Hindlimb muscle (tissue), 1 donor: ENCODE measurements at places on chromosomes 1 and 21. TPM values are rescaled to one million over a fixed set of nuclear protein-coding genes. Genes with fewer than 3 reads are reported as not detected.

The PGLYRP4 gene
- polyA plus RNA-seq = not detected

The SEC16B gene
- polyA plus RNA-seq = 7.0 TPM

The ORC1 gene
- polyA plus RNA-seq = 2.6 TPM

The WARS2 gene
- polyA plus RNA-seq = 20.4 TPM

GRCh38 chr1:230263568-230264195, 162.4 kb downstream of the PGBD5 start:
- no peak for DNase-seq

DNA sequence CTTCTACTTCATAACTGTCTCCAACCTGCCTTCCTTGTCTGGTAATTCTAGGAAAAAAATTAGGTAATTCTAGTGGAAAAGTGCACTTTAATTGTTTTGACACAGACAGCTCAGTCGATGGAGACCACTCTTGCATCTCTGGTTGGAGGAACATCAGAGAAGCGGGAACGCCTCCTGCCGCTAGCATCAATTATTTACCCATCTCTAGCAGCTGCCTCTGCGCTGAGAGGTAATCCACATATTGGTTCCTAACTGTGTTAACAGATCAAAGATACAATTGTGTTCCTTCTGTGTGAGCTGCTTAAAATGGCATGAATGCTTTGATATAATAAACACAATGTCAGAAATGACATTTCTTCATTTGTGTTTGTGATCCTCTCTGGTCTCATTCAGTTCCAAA, 33.3 kb downstream of the C2CD2 start:
- DNase-seq = no peak

GRCh38 chr1:11858968-11859871, 475 bp upstream of the NPPB start:
- DNase-seq = peak; percentile 53

- DNase-seq = no peak
These were observed 93.0 kb downstream of the USH2A start for GRCh38 chr1:216330262-216330661.

- DNase-seq = no peak
These were observed 391.0 kb downstream of the MATN1 start for GRCh38 chr1:30332116-30333094.

DNA sequence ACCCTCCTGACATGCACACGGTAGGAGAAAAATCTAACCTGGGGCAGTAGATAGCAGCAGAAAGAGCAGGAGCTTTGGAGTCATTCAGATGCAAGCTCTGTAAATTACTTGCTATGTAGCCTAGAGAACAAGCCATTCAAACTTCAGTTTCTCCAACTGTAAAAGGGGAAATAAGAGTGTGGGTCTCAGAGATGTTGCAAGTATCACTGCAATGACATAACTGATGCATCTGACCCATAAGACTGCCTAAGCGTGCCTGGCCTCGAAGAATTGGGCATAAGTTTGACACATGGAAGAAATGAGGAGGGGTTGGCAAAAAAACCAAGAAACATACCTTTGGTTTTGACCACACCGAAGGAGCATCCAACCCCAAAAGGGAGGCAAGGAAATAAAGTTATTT, 5.2 kb downstream of the AK2 start:
- no peak for DNase-seq

DNA sequence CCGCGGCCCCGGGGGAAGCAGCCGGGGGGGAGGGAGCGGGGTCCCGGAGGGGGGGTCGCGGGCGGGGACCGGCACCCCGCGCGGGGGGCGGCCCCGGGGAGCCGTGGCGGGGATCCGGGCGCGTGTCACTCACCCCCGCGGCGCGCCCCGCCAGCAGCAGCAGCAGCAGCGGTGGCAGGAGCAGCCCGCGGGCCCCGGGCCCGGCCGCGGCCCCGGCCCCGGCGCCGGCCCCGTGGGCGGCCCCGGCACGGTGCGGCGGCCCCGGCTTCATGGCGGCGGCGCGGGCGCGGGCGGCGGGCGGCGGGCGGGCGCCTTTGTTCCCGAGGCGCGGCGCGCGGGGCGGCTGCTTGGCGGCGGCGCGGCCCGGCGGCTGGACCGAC, 252 bp downstream of the SDC3 start:
- DNase-seq = no peak
